Activated B cell treated with CpG ODN at 0.5 μM for 24 hours (primary cell): ENCODE measurements at places on chromosomes 1 and 21. TPM values are rescaled to one million over a fixed set of nuclear protein-coding genes. Genes with fewer than 3 reads are reported as not detected.
A peak's percentile ranks its signal among the peaks of the same experiment; 100 is the strongest.

Gene KCNK1
- not detected in 2 replicates for total RNA-seq

- no peaks in the 10 kb centered on the region for H3K4me1 ChIP-seq
- no peaks in the 10 kb centered on the region for H3K36me3 ChIP-seq
- H3K27me3 ChIP-seq: peaks cover 29% of the 10 kb centered on the region
- no peak overlapping the region for H3K27ac ChIP-seq
- no peak for DNase-seq
These were observed 33.2 kb downstream of the KCND3 start for GRCh38 chr1:111956155-111956771.

Gene RGS18
- 0.78 TPM in 1 of 2 replicates, not detected in the other for total RNA-seq

GRCh38 chr1:97797403-97798183 is 123.2 kb downstream of the DPYD start:
- no peaks in the 10 kb centered on the region for H3K36me3 ChIP-seq
- H3K27me3 ChIP-seq: no peaks in the 10 kb centered on the region
- H3K4me3 ChIP-seq: no peak overlapping the region
- H3K4me1 ChIP-seq: peaks cover 3% of the 10 kb centered on the region

DNA sequence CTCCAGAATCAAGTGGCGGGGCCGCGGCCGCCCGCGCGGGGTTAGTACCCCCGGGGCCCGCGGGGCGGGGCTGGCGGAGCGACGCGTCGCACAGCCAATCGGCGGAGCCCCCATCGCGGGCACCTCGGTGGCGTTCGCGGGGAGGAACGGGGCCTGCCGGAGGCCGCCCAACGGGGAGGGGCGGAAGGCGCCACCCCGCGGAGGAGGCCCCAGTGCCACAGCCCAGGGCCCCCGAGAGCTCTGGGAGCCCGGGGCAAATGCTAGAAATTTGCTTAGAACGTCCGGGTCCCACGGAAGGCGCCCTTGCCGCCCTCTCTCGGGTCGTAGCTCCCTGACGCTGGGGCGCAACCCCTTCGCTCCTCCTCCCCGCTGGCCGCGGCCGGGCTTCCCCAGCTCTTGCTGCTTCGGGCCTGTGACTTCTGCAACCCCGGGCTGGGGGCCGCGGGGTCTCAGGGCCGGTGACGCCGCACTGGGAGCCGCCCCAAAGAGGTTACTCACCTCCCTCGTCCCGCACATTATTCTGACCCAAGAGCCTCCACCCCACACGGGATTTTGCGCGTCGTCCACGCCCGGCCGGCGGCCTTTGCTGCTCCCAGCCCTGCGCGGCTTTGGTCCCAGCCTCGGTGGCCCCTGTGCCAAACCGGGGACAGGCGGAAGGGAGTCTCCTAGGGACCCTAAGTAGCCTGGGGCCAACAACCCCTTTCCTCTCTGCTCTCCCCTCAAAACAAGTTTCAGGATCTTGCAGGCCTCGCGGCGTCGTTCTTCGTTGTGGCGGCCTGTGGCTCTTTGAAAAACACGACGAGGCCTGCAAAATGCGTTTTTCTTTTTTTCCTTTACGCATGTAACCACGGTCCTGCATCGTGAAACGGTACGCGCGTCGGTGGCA is at the start of gene RUNX3:
Gene RUNX3 (minus strand): TSS at position 17 of the 886 bp plus-strand sequence. CDS start 408 bp downstream, outside the sequence.
- H3K4me3 ChIP-seq: peak within 1 kb of the TSS; percentile 98
- DNase-seq: peak; percentile 94
- peak within 1 kb of the TSS; percentile 96 for H3K27ac ChIP-seq
- peaks cover 73% of the 10 kb centered on the region for H3K4me1 ChIP-seq
- H3K36me3 ChIP-seq: peaks cover 33% of the 10 kb centered on the region

Gene ARMH1
- total RNA-seq: 18.1 and 19.9 TPM in 2 replicates

DNA sequence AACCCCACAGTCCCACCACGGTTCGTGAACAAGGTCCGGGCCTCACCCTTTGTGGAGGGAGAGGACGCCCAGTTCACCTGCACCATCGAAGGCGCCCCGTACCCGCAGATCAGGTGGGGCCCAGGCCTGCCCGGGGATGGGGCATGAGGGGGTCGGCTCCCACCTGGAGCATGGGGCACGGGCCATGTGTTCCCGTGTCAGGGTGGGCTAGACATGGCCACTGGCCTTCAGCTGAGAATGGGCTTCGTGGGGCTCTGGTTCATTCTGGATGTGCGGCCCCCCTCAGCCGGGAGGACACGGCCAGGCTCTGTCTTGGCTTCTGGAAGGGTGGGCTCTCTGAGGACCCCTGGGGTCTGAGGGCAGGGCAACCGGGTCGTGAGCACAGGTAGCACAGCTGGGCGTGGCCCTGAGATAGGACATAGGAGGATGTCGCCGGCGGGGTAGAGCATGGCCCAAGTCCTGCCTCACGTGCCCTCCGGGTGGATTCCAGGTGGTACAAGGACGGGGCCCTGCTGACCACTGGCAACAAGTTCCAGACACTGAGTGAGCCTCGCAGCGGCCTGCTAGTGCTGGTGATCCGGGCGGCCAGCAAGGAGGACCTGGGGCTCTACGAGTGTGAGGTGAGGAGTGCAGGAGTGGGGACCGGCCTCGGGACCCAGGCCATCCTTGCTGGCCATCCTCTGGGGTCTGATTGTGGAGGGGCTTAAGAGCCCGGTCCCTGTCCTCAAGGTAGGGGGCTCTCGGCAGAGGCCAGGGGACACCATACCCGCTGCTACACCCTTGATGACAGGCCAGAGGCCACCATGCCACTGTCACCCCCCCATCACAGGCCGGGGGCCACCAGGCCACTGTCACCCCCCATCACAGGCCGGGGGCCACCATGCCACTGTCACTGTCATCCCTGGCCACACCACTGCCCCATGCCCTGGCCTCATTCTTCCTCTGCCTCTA is 55.5 kb downstream of the TRIM11 start:
- DNase-seq: no peak
- H3K4me1 ChIP-seq: no peaks in the 10 kb centered on the region
